ENCODE measurements at places on chromosomes 5 and 9. TPM values are rescaled to one million over a fixed set of nuclear protein-coding genes. Genes with fewer than 3 reads are reported as not detected.

The SPINK1 gene
- total RNA-seq = 1.4 TPM

The WNT8A gene
- total RNA-seq = not detected

The MARVELD2 gene
- 20.0 TPM for total RNA-seq

The MTRR gene
- total RNA-seq = 40.5 TPM

The SCGB3A1 gene
- 0.55 TPM for total RNA-seq
